ENCODE measurements at places on chromosomes 7 and 10.
A peak's percentile ranks its signal among the peaks of the same experiment; 100 is the strongest.

DNA sequence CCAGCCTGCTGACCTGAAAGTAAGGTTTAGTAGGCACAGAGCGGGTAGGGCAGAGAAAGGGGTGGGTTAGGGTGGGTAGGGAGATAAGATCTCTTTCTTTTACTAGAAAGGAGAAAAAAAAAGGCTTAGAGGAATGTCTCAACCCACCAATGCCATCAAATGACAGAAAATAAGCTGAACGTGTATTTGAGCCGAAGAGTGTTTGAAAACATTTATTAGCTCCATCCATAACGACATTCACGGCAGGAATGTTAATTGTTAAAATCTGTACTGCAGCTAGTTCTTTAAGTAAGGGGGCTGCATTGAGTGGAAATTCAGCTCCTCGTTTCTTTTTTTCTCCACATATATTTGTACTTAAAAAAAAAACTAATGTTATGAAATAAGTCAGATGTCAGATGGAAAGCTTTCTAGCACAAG lies 63.7 kb upstream of the ARID5B start:
- DNase-seq, result peak; percentile 38

- no peak for DNase-seq
Measured at GRCh38 chr10:75379817-75380216, 21.7 kb downstream of the ZNF503 start.

DNA sequence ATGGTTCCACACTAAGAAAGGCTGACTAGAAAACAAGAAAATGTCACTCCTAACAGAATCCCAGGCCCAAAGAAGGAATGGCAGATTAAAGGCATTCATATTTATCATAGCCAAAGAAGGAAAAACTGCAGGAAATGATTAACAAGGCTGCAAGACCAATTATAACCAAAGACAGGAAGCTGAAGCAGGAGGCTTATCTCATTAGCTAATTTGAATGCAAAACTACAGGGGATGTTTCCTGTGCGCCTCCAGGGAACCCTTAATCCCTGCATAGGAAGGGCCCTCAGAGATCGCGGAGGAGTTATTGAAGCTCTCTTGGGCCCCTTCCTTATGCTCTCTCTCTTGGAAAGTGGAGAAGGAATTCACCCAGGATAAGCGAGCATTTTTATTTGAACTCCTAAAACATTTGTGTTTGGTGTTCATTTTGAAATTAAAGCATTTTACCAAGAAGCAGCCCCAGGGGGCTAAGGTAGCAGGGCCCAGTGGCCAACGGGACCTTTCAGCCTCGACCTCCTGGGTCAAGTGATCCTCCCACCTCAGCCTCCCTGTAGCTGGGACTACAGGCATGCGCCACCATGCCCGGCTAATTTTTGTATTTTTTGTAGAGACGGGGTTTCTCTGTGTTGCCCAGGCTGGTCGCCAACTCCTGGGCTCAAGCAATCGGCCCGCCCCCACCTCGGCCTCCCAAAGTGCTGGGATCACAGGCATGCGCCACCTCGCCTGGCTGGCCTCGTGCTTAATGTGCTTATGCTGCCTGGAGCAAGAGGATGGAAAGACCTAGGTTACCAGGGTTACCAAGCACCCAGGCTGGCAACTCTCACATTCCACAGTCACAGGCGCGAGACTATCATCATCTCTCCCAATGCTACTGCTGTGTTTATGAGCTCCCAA lies 24.1 kb upstream of the PROSER2 start:
- DNase-seq, result peak; percentile 90

GRCh38 chr10:133381036-133381435 lies 2.0 kb downstream of the PAOX start:
- no peak for DNase-seq

DNA sequence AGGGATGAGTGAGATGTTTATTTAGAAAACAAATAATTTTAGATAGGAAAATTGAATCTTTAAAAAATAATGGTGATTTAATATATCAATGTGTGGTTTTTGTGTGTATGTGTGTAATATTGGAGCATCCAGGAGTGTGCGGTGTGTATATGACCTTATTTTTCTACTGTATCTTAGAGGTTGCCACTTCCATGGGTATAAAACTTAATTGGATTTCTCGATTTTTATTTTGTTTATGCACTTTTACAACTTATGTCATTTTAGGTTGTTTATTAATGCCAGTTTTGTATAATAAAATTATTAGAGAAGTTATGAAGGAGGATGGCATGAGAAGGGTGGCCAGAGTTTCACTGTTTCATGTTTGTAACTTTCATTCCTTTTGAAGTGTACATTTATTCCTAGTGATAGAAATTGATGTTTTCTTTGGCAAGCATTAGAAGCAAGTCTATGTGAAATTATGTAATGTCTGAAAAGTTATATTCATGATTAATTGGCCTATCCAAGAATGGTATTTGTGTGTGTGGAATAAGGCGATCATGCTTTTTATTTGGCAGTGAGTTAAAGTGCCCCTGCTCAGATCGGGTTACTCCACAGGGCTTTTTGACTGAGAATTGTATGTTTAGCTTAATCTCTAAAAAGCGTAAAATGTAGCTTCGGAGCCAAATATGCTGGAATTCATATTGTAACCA lies 110.3 kb downstream of the KAT6B start:
- DNase-seq, result peak; percentile 77

- peak; percentile 74 for DNase-seq
Measured at GRCh38 chr7:142632271-142633134, 116.8 kb upstream of the PRSS1 start.

- DNase-seq, result no peak
Measured at GRCh38 chr10:32348297-32349198, 1.6 kb upstream of the EPC1 start.

DNA sequence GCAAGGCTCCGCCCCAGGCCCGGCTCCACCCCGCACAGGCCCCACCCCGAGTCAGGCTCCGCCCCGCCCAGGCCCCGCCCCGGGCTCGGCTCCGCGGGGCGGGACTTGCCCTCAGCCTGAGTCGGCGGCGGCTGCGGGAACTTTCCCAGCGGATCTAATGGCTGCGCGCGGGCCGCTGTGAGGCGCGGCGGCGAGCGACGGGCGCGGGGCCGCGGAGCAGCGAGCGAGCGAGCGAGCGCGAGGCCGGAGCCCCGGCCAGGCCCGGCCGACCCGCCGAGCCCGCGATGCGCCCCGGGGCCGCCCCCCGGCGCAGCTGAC lies at the start of gene INPP5A:
Gene INPP5A, plus strand, starts transcription at position 104 of the 318 bp plus-strand sequence. CDS start 310 bp downstream, outside the sequence.
- no peak for DNase-seq

- DNase-seq, result no peak
Measured at GRCh38 chr7:155538293-155538692, 8.1 kb downstream of the CNPY1 start.

DNA sequence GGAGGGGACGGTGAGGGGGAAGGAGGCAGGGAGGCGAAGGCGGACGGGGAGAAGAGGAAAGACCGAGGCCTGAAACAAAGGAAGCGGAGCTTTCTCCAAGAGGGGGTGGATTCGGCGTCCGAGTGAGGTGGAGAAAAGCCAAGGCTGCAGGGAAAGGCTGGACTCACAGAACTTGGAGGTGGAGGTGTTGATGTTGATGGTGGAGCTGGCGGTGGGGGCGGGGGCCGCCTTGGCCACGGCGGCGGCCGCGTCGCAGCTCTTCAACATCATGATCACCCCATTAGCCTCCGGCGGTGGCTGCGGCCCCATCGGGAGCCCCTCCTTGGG lies 578 bp downstream of the CACUL1 start:
- DNase-seq, result peak; percentile 63

- no peak for DNase-seq
Measured at GRCh38 chr7:142176901-142177300, 65.4 kb downstream of the MGAM2 start.

GRCh38 chr10:26586211-26586610 lies 111.3 kb upstream of the PDSS1 start:
- DNase-seq, result no peak

GRCh38 chr7:84786073-84786472 lies 400.8 kb downstream of the SEMA3D start:
- no peak for DNase-seq

GRCh38 chr7:47281966-47282643 lies 299.8 kb downstream of the TNS3 start:
- no peak for DNase-seq

DNA sequence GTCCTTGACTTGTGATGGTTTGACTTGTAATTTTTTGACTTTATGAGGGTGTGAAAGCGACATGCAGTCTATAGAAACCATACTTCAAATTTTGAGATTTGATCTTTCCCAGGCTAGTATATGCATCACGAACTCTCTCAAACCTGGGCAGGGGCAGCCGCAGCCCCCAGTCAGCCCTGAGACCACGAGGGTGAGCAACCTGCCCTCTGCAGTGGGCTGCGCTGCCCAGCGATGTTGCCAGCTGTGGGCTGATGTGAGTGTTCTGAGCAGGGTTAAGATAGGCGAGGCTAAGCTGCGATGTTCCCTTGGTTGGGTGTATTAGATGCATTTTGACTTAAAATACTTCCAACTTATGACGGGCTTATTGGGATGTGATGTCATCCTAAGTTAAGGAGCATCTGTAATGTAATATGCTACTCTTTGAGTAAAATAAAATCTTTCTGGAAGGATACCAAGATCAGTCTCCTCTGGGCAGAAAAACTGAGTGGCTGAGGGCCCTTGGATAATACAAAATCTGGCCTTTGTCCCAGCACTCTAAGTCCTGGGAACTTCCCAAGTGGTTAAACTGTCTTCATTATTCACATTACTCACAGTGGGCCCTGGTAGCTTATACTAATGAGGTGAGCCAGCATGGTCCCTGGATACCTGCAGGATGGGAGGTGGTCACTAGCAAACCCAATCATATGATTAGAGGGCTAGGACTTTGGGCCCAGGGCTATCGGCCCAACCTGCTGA lies 28.4 kb upstream of the CNPY1 start:
- DNase-seq, result no peak

DNA sequence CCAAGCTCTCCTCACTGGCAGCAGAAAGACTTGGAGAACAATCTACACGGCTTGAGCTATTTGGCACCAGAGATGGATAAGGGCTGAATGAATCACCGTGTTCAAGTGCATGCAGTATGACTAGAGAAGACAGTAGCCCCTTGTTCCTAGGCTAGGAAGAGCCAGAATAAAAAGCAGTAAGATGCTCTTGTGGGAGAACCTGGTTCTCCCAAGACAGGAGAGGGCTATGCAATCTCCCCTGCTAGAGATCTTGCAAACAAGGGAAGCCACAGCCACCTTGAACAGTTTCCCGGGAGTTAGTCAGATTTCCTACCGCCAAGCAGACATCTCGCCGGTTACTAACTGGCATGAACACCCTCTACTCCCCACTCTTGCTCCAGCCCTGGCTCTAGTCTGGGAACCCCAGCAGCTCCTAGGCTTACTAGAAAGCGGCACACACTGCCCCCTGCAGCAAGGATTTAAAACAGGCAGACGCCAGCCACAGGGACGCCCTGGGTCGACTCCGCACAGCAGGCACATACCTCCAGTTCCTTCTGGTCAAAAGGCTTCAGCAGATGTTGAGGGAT lies 107.3 kb downstream of the SMURF1 start:
- peak; percentile 27 for DNase-seq

DNA sequence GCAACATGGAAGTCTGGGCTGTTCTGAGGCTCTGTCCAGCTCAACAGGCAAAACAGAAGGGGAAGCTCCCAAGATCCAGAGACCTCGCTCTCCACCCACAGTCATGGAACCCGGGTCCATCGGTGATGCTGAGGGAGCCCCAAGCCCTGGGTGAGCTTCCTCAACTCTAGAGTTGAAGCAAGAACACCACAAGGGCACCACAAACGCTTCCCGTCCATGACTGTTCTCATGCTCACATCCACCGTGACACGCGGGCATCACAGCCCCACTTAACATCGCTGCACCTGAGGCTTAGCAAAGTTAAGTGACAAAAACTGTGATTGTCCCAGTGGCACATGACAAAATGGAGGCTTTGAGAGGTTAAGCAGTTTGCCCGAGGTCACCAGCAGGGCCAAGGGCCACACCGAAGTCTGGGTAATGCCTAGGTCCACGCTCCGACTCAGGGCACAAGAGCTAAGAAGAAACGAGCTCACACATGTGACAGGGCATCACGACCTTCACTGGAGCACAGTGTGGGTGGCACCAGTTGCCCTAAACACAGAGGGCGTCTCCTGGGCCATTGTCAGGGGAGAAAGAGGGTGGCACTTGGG lies 110.6 kb downstream of the OAT start:
- DNase-seq, result no peak

Measured in endothelial cell of umbilical vein (primary cell).